Large intestine (tissue), 12 donors: ENCODE measurements at places on chromosomes 3 and 15.

GRCh38 chr15:65869126-65869953 is at the start of gene RAB11A:
Gene RAB11A (plus strand): TSS chr15:65869491. CDS start chr15:65869586, 95 bp downstream.
- DNase-seq: peak; percentile 97

GRCh38 chr3:58581328-58582091 is 4.3 kb upstream of the FAM107A start:
- no peak for DNase-seq

DNA sequence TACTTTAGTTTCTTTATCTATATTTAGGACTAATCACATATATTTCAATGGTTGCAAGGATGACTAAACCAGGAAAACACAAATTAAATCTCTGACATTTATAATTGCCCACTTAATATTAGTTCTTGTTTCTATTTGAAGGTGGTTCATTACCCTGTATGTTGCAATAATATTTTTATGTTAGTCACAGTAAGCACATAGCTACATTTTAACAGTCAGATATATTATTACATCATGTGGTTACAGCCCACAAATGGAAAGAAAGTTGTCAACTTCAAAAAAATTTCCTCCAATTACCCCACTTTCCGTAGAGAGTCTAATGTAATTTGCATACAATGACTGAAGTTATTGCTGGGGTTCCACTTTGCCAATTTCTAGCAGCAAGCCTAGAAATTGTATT is 114.6 kb downstream of the TUSC7 start:
- DNase-seq: no peak

GRCh38 chr15:80828796-80829195 is 49.6 kb downstream of the CEMIP start:
- no peak for DNase-seq

- DNase-seq: peak; percentile 62
Measured at GRCh38 chr3:191353022-191353777, 22.9 kb upstream of the UTS2B start.

GRCh38 chr15:27692438-27692837 is 406.7 kb downstream of the OCA2 start:
- DNase-seq: no peak

DNA sequence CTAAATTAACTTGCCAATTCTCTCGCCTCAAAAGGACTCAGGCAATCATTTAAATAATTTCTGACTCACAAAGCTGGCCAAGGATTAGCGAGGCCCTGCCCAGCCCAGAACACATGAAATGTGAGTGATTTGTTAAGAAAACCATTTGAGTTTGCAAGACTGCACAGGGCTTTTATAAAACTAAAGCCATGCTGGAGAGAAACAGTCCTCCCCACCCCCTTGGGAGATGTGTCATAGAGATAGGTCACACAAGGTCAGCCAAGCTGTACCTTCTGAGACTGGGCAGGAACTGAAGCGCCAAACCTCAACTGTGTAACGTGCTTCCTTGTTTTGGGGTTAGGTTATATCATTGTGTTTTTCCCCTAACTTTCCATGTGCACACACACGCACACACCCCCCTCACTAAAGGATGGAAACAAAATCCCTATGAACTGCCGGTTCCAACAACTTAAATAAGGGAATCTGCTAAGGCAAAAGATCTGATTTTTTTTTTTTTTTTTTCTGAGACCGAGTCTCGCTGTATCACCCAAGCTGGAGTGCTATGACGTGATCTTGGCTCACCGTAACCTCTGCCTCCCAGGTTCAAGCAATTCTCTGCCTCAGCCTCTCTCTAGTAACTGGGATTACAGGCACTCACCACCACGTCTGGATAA is 8.1 kb downstream of the SPATA12 start:
- no peak for DNase-seq

GRCh38 chr15:79082363-79083070 is 8.1 kb downstream of the RASGRF1 start:
- no peak for DNase-seq

GRCh38 chr3:115388166-115388565 is 235.1 kb upstream of the GAP43 start:
- no peak for DNase-seq

DNA sequence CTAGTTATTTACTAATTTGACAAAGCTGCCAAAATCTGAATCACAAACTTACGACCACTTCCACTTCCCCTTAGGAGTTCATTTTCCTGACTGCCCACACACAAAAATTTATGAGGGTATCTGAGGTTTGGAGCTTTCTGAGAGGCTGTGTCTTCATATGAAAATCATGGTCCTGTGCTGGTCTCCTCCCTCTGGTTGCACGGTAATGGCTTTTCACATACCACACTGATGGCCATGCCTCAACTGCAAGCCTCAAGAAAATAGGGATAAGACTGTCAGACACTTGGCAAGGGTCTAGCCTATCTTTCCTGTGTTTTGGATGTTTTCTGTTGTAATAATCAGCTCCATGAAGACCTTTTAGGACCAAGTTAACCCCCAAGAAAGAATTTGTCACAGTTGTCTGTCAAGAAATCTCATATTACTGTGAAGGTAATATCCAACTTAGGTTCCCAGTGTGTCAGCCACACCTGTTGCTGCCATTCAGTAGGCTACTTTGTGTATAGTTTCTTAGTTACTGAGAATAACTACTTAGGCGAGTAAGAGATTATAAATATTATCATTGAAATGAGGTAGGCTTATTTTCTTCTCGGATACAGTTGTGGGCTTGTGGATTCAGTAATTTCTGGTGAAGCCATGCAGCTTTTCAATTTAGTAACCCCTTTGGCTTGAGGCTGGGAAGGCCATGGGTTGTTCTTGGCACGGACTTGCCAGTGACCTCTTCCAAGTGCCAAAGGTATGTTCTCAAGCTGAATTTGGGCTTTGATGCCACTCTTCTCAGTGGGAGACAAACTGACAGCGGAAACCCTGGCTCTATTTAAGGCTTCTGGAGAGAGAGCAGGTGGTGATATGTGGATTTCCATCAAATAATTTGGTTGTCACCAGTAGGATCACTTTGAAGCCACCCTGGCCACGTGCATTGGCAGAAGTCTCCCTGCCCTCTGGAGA is 101.1 kb downstream of the RYR3 start:
- DNase-seq: no peak

GRCh38 chr15:92936693-92937092 is 36.6 kb downstream of the CHD2 start:
- no peak for DNase-seq

- DNase-seq: no peak
Measured at GRCh38 chr3:146968204-146968651, 363.1 kb upstream of the PLSCR5 start.

GRCh38 chr3:129718201-129718600 is 111.7 kb upstream of the PLXND1 start:
- DNase-seq: no peak

DNA sequence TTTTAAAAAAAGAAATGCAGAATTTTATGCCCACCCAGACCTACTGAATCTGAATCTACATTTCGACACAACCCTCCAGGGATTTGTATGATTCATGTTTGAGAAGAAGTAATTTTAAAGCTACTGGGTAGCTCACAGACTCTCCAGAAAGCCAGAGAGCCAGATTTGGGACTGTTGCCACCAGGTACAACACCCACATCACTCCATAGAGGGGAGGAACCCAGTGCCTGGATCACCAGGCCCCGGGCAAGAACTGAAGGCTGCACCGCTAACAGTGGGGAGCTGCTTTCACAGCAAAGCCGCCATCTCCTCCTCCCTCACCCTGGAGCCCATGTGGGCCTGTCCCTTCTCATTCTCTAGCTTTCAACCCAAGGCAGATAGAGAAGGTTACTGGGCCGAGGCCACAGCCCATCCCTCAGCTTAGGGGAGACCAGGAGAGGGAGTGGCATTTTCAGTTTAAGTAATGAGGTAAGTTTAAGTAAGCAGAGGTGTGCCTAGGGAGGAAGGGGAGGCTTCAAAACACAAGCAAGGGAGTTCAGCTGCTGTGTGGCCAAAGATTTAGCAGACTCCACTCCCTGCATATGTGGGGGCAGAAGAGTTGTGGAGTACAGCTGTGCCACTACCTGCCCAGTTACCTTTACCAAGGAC is 109.8 kb downstream of the IL12A start:
- no peak for DNase-seq

DNA sequence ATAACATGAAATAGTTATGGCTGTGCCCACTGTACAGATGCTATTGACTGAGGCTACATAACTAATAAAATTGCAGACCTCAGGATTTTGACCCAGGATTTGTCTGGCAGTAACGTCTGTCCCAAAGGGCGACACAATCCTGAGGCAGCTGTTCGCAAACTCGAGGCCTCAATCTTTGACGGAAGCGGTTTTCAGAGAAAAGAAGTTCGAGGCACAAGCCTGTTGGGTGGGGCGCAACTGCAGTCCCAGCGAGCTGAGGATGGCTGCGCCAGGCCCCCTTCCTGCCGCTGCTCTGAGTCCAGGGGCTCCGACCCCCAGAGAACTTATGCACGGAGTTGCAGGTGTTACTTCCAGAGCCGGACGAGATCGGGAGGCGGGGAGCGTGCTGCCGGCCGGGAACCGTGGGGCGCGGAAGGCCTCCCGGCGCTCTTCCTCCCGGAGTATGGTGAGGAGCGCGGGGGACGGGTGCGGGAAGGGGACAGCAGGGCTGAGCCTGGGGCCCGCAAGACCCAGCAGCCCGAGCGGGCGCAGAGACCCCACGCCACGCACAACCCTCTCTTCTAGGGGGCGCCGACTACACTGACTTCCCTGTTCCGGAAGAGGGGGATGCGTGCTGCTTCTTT is at the start of gene PARP15:
Gene PARP15, plus strand, starts transcription at position 242 of the 623 bp plus-strand sequence. Its CDS starts 18 bp downstream, at position 260.
- no peak for DNase-seq

DNA sequence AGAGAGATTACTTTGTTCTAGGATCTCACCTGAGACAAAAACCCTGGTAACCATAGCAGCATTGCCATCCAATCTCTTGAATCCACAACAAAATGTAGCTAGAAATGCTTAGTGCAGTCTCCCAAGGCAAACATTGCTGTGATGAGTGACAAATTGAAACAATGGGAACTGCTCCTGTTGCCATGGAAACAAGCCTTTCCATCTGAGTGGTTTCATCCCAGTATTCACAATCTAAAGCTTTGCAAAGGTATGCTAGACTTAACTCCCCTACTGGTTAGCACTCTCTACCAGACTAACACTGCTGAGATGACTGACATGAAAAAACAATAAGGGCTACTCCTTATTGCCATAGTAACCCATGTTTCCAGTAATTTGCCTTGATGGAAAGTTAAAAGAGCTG is 172.6 kb upstream of the CNTN3 start:
- DNase-seq: no peak

DNA sequence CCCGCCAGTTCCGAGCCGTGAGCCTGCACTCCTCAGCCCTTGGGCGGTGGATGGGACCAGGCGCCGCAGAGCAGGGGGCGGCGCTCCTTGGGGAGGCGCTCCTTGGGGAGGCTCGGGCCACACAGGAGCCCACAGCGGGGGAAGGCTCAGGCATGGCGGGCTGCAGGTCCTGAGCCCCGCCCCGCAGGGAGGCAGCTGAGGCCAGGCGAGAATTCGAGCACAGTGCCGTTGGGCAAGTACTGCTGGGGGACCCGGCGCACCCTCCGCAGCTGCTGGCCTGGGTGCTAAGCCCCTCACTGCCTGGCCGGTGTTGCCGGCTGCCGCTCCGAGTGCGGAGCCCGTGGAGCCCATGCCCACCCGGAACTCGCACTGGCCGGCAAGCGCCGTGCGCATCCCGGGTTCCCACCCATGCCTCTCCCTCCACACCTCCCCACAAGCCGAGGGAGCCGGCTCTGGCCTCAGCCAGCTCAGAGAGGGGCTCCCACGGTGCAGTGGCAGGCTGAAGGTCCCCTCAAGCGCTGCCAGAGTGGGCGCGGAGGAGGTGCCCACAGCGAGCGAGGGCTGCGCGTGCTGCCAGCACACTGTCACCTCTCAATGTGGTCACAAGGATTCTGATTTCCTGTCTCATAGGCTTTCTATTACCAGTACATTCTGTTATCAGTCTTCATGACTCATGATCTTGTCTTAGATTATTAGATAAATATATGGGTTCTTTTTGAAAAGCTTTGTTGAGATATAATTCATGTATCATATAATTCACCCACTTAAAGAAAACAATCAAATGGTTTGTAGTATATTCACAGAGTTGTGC is 44.0 kb upstream of the LRIG1 start:
- no peak for DNase-seq

- DNase-seq: no peak
Measured at GRCh38 chr3:155363690-155364070, 70.2 kb upstream of the STRIT1 start.

DNA sequence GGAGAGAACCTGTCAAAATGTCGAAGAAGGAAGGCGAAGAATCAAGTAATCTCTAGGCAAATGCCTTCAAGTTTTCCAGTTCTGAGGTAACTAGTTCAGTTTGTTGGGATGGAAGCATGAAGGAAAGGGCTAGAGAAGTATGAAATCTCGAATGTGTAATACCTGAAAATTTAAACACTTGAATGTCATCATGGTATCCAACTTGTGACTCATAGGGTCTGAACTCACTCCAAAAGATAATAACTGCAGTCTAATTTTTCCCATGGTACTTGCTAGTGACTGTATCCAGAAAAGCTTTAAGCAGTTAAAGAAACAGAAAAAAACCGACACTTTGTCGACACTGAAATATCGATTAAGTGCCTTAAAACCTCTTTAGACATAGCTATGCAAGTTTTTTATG is 102.9 kb upstream of the CHRM5 start:
- DNase-seq: no peak

DNA sequence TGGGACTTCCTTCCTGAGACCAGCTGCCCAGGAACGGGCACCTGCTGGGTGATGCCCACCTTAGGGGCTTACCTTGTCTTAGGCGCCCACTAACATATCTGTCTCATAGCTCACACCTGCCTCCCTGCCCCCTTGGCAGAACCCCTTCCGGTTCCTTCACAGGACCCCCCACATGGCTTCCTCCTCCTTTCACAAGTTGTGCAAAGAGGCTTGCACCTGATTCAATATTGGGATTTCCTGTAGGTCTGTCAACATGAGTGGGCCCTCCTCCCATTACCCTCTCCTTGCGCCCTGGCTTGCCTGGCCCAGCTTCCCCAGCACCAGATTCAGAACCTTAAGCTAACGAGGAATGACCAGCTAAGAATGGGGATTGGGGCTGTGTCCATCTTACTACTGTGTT is 633 bp downstream of the THPO start:
- DNase-seq: no peak

- peak; percentile 85 for DNase-seq
Measured at GRCh38 chr15:82849556-82850512, 40.4 kb downstream of the WHAMM start.

- no peak for DNase-seq
Measured at GRCh38 chr15:77510066-77511057, 89.7 kb downstream of the HMG20A start.

DNA sequence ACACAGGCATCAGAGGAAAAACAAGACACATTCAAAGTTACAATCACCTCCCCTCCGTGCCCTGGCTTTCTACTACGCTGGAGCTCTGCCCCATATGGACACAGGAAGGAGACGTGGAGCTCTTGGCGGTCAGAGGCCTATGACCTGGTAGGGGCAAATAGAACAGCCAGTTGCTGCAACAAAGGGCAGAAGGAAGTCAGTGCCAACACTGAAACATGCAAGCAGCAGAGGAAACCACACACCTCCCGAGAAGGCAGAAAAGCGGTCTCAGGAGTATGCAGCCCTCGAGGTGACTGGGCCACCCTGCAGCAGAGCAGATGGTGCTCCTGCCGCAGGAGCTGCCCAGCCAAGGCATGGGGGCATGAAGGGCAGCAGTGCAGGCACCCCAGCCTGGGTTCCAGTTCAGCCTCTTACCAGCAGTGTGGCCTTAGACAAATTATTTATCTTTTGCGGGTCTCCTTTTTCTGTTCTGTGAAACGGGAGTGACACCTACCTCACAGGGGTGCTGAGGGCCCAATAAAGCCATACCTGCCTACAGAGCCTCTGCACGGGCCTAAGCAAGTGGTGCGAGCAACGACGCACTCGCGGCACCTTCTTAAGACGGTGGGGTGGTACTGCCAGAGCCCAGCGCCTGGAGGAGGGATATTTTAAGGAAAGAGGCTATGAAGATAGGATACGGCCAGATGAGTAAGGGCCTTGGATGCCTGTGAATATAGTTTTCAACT is 8.6 kb downstream of the ZXDC start:
- no peak for DNase-seq
